COLO829 (cell line): ENCODE measurements at places on chromosomes 7 and 10.

GRCh38 chr7:94452239-94452638, 57.4 kb upstream of the CASD1 start:
- DNase-seq, result no peak

DNA sequence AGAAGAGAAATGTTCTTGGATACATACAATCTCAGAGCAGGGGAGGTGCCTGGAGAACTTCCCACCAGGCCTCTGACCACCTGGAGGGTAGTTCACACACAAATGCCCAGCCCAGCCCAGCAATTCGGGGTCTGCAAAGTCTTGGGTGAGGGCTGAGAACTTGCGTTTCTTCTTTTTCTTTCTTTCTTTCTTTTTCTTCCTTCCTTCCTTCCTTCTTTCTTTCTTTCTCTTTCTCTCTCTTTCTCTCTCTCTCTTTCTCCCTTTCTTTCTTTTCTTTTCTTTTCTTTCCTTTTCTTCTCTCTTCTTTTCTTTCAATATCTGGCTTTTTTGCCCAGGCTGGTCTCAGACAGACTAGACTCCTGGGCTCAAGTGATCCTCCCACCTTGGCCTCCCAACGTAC, 22.4 kb downstream of the NPC1L1 start:
- DNase-seq, result no peak

- DNase-seq, result no peak
Measured at GRCh38 chr10:117053482-117053881, 48.5 kb upstream of the SHTN1 start.

DNA sequence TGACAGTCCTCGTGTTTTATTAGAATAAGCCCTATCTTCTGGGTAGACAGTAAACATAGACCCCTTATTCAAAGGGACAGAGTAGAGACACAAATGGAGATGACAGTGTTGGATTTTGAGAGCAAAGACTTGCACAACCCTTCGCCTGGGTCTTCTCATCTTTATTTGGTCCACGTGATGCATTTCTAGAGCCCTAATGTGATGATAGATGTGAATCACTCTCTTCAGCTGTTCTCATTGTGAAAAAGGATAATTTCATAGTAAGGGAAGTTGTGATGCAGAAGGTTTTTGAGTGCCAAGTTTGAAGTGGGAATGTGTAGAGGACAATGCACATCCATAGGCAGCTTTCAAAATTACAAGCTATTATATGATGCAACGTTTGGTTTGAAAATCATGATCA, 86.3 kb downstream of the CREB5 start:
- DNase-seq, result no peak

- DNase-seq, result no peak
Measured at GRCh38 chr10:55146032-55146431, 345.0 kb upstream of the PCDH15 start.

DNA sequence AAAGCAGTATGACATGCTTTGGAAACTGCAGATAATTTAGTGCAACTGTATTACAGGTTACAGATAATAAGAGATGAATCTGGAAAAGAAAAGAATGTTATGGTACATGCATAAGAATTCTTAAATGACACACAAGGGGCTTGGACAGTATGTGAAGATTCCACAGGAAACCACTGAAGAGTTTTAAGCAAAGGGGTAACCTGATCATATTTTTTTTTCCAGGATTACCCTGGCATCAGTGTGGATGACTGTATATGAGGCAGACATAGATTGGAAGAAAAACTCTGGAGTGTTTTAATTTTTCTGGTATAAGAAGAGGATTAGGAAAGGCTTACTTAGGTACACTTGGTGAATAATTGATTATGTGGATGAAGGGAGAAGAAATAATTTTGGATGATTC, 8.1 kb downstream of the TFPI2 start:
- DNase-seq, result no peak

DNA sequence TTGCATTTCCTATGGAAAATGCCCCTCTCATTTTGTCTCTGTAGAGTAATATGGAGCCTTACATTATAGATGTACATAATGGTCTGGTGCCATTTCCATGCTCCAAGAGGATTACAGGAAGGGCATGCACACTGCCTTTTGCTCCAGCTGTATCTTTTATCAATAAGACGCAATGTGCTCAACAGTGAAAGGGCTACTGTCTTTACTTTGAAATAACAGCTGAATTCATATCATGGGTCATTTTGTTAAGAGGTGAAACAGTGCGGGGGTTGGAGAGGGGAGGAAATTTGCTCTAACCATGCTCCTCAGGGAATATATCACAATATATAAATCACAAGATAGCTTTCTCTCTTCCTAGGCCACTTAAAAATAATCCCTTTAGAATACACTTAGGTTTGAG, 77.7 kb downstream of the ICA1 start:
- DNase-seq, result peak; percentile 94

- no peak for DNase-seq
Measured at GRCh38 chr10:131435760-131436457, 124.4 kb upstream of the TCERG1L start.

DNA sequence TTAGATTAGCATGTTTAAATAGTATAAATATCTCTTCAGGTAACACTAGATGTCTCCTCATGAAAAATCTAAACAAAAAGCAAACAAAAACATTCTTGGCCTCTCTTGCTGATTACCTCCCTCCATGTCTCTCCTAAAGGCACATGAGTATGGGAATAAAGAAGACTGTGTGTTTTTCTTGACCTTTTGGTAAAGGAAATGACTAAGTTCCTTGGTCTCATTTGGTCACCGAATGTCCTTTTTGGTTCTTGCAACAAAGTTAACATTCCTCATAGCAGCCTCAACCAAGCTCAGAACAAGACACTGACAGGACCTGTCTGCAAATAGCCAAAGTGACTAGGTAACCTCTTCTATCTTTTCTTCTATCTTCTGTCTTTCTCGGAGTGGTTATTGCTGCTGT, 35.5 kb downstream of the POM121L12 start:
- no peak for DNase-seq

- no peak for DNase-seq
Measured at GRCh38 chr7:77690289-77690688, 6.0 kb upstream of the RSBN1L start.

DNA sequence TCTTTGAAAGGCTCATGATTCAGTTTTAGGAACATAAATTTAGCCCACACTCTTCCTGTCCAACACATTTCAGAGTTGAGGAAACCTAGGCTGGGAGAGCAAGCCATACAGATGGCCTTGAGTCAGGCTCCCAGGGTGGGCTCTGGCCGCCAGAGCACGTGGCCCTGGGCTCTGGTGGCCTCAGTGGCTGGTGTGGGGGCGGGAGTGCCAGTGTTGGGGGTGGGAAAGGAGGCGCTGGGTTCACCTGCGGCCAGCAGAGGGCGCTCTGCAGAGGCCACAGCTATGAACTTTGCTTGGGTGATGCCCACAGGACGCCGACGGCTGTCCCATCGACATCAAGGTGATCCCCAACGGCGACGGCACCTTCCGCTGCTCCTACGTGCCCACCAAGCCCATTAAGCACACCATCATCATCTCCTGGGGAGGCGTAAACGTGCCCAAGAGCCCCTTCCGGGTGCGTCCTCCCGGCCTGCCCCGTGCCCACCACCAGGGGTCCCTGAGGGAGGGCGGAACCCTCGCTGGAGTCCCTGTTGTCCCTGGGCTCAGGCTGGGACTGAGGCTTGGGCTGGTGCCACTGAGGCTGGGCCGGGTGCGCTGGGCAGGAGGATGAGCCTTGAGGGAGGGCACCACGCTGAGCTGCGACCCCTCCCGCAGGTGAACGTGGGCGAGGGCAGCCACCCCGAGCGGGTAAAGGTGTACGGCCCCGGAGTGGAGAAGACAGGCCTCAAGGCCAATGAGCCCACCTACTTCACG, 11.9 kb downstream of the FLNC start:
- peak; percentile 83 for DNase-seq

GRCh38 chr7:123747620-123748141, 1.1 kb downstream of the WASL start:
- DNase-seq, result peak; percentile 79

GRCh38 chr10:78550090-78550489, 516.4 kb downstream of the RPS24 start:
- no peak for DNase-seq

DNA sequence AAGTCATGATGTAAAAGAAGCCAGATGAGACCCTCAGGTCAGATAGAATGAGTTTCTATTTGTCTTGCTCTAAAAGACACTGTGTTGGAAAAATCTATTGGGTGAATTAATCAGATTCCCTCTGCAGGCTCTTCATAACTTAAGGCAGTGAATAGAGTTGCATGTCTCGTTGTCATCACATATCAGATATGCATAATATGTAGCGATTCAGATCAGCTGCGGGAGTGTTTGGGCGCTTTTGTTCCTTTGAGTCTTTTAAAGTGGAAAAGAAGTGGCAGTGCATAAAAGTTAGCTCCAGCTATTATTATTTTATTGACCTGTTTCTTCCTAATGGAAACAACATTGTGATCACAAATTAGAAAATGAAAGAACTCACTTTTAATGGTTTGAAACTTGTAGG, 84.4 kb downstream of the CDK14 start:
- no peak for DNase-seq

DNA sequence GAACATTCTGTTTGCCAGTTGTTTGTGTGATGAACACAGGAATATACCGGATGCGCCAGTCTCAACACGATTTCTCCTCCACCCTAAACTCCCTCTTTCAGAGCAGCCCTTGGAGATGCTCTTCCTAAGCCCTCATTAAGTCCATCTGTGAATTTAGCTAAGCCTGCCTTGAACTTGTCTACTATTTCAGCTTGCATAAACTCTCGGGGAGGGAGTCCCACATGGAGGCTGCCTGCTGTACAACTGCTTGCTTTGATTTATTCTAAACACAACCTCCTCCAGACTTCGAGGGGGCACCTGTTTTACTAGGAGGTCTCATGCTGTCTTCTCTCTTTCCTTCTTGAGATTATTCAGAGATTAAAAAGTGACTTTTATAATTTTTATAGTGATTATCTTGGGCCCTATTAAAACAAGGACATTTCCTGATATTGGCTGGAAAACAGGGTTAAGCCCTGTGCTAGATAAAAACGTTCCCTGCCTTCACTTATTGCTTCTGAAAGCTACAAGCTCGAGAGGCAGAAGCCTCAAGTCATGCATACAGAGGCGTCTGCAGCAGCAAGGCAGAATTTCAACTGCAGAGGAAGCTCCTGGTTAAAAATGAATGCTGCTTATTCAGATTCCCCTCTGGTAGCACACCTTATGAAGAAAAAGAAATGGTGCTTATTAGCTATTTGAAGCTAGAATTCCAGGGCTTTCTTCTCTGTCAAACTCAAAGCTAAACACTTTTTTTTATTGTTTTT, 174.3 kb downstream of the FANK1 start:
- DNase-seq, result no peak

- DNase-seq, result no peak
Measured at GRCh38 chr10:125166658-125167057, 6.3 kb upstream of the CTBP2 start.

GRCh38 chr10:127921075-127921752, 14.3 kb downstream of the PTPRE start:
- DNase-seq, result no peak

GRCh38 chr10:78394047-78394446, 360.4 kb downstream of the RPS24 start:
- no peak for DNase-seq

- DNase-seq, result no peak
Measured at GRCh38 chr10:103584216-103585010, 90.9 kb downstream of the NEURL1 start.

DNA sequence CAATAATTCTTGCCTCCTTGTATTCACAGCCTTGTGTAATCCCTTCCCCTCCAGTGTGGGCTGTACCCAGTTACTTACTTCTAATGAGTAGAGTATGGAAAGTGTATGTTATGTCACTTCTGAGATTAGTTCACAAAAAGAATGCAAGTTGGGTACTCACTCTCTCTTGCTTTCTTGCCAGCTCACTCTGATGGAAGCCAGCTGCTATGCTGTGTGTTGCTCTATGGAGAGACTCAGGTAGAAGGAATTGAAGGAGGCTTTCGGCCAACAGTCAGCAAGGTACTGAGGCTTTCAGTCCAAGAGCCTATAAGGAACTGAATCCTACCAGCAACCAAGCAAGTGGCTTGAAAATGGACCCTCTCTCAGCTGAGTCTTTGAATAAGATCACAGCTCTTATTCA, 9.7 kb upstream of the BICC1 start:
- DNase-seq, result no peak

- DNase-seq, result no peak
Measured at GRCh38 chr10:112515852-112516251, 68.8 kb downstream of the VTI1A start.

DNA sequence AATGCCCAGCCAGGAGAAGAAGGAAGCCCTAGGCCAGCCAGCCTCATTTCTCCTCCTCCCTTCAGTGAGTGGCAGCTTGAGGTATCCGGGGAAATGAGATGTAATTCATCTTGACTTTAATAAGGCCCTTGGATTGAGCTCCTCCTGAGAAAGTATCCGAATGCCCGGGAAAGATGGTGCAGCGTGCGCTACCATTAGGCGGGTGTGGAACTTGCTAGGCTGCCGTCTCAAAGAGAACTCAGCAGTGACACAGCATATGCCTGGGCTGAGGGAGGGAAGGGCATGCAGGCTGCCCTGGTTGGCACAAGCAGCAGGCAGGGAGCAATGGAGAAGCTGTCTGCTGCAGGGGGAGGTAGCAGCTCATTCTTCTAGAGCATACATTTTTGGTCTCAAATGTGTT, 659.8 kb upstream of the FOXK1 start:
- DNase-seq, result no peak

- no peak for DNase-seq
Measured at GRCh38 chr7:90994601-90995000, 269.6 kb upstream of the FZD1 start.

GRCh38 chr7:437329-438251, 82.1 kb downstream of the PDGFA start:
- no peak for DNase-seq

- DNase-seq, result no peak
Measured at GRCh38 chr10:98694883-98695282, 248.1 kb upstream of the HPS1 start.

DNA sequence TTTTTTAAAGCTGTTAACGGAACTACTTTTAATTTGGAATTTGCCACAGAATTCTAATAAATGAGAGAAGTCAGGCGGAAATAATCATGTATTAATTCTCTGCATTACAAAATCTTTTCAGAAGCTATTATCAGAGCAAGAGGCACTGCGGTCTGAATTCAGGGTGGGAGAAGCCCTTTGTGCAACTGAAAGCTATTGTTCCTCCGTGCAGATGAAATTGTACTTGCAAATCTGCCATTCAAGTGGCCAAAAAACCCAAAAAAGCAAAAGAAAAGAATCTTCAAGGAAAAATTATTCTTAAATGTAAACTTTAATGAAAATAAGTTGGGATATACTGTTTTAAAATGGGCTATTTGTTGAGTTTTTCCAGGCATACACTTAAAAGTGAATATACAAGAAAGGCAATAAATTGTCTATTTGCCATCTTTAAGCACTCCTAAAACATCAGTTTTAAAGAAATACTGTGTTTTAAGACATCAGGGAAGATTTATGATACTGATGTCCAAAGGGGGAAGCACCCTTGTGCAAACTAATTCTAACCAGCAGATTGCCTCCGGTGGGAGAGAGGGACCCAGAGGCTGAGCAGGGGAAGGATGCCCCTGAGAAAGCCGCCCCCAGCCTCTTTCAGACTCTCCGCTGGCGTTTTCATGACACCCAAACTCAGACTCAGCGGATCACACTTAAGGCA, 351.2 kb downstream of the DNAJB6 start:
- no peak for DNase-seq
